Activated CD4-positive, alpha-beta memory T cell treated with anti-CD3 and anti-CD28 coated beads for 36 hours (primary cell): ENCODE measurements at places on chromosomes 2 and 18. TPM values are rescaled to one million over a fixed set of nuclear protein-coding genes. Genes with fewer than 3 reads are reported as not detected.
A peak's percentile ranks its signal among the peaks of the same experiment; 100 is the strongest.

NIFK gene
- 252 TPM for total RNA-seq

KCNG3 gene
- total RNA-seq: not detected

AFF3 gene
- 0.59 TPM for total RNA-seq

CXCR4 gene
- 141 TPM for total RNA-seq

CRYGC gene
- total RNA-seq: not detected

- no peak for DNase-seq
Measured at GRCh38 chr2:113755035-113755834, 1.2 kb downstream of the SLC35F5 start.

DNA sequence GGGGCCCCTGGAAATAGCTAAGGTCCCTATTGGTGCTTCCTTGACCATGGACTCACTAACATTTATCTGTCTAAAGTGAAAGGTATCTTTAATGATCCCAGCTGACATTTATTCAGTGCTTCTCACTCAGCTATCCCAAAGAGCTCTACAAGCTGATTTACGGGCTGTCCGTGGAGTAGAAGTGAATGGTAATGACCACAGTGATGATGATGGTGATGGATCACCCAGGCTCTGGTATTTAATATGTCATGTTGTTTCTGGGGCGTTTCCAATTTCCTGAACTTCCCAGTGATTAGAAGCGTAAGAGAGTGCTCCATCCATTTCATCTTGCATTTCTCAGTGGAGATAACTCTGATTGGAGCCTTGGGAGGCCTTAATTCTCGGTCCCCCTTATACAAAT lies 304.3 kb downstream of the HRH4 start:
- no peak for DNase-seq

DNA sequence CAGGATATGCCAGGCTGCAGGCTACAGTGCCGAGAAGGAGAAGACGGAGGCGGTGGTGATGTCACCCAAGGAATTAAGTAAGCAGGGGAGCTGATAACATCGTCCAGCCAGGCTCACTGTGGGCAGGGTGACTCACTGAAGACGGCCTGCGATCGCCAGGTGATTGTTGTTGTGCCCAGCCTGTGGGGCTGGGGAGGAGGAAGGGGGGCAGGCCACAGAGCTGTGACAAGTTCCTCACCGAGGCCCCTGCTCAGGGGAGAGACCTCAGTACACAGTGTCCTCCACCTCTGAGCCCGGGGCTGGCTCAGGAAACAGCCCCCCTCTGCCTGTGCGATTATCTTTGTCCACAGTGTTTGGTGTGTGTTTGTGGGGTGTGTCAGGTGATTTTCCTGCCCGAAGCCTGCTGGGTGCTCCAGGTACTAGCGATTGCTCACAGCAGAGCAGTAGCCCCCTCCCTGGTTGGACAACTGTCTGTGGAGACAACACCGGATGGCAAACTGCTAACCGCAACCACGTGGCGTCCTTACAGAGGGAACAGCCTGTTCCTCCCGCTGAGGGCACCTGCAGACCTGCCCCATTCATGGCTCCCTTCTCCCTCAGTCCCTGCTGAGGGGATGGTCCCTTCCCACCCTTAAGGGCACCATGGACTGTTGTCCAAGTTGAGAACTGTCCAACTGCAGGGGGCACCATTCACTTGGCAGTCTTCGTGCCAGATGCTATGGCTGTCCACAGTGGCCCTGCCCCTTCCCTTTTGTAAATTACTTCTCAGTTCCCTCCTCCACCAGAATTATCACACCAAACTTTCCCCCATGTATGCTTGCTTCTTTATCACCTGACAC lies 95.1 kb downstream of the ZFP36L2 start:
- peak; percentile 91 for DNase-seq

- no peak for DNase-seq
Measured at GRCh38 chr2:219989744-219990143, 362.3 kb downstream of the SLC4A3 start.

GRCh38 chr2:152555048-152555447 lies 162.2 kb downstream of the PRPF40A start:
- DNase-seq: no peak

DNA sequence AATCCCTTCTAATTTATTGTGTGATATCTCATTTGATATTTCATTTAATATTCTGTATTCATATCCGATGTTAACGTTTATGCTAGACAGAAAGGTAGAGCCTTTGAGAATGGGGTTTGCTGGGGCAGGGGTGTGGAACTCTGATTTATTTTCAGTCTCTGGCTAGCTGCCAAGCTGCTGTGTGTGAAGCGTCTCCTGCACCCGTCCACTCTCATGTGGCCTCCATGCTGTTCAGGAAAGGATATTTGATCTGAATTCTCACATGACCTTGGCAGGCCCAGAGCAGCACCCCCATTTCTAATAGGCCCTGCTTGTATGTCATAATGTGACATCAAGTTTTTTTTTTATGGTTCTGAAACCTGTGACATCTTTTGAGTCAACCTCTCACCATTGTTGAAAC lies 1.6 kb downstream of the IL1R1 start:
- DNase-seq: no peak

DNA sequence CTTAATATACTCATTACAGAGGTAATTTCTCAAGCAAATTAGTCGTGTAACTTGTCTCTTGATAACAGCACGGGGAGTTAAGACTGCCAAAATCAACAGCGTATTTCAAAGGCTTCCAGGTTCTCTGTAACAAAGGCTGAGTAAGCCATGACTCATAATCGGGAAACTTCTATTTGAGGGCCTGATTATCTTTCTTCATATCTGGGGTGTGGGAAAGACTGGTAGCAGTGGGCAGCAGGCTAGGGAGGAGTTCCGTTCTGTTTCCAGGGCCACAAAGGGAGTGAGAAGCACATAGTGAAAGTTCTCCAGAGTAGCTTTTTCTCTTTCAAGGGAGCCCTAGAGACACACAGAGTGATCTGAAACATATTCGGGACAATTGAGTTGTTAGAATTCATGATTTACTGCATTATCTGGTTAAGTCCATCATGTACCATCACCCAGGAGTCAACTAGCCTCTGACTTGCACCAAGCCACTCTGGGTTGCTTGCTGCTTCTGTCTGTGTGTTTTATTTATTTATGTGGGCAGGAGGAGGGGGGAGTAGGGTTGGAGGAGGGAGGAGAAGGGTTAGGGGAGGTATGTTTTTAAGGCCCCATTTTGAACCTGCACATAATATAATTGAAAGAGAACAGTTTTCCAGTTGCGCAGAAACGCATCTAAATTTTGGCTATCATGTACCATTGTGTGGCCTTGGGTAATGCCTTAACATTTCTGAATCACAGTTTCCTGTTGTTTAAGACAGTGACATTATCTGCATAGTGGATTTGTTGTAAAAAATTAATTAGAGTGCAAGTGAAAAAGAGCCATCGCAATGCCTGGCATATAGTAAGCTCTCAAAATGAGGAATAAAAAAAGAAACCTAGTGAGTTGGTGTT lies 80.5 kb upstream of the ITPRID2 start:
- DNase-seq: no peak

DNA sequence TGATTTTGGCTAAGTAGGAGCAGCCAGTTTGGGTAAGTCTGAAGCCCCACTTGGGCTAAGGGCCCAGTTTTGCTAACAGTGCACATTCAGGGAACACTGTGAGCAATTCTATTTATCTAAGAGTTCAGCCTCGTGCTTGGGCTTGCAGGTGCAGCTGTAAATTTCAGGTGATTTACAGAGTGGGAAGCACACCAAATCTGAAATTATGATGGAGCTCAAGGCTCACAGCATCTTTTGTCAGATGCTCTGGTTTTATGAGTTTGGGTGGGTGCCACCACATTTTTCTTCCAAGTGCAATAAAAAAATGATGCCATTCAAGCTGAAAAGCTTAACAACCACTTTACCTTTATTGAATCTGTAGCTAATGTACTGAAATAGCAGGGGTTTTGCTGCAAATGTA lies 671.2 kb downstream of the LRRTM4 start:
- DNase-seq: no peak

GRCh38 chr2:204293884-204294747 lies 251.2 kb upstream of the PARD3B start:
- DNase-seq: no peak
